ENCODE measurements at places on chromosomes 4 and X.

- DNase-seq, result no peak
Measured at GRCh38 chrX:106906361-106906760, 3.2 kb upstream of the RIPPLY1 start.

DNA sequence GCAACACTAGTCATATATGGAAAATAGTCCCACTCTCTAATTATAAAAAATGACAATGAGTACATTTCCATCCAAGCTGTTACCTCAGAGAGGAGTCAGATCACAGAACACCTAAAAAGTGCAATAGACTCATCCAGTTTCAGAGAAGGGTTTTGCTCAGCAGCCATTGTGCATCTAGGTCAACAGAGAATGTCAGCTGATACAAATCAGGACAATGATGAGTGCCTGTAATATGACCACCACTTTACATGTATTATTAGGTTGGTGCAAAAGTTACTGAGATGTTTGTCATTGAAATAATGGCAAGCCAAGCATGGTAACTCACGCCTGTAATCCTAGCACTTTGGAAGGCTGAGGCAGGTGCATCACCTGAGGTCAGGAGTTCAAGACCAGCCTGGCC lies 164.1 kb upstream of the TTC29 start:
- DNase-seq, result no peak

- DNase-seq, result no peak
Measured at GRCh38 chr4:173556398-173557131, 26.5 kb upstream of the HAND2 start.

GRCh38 chr4:53019485-53020382 lies 157.6 kb downstream of the RASL11B start:
- peak; percentile 50 for DNase-seq

GRCh38 chr4:147863111-147863747 lies 131.3 kb downstream of the ARHGAP10 start:
- DNase-seq, result peak; percentile 36

DNA sequence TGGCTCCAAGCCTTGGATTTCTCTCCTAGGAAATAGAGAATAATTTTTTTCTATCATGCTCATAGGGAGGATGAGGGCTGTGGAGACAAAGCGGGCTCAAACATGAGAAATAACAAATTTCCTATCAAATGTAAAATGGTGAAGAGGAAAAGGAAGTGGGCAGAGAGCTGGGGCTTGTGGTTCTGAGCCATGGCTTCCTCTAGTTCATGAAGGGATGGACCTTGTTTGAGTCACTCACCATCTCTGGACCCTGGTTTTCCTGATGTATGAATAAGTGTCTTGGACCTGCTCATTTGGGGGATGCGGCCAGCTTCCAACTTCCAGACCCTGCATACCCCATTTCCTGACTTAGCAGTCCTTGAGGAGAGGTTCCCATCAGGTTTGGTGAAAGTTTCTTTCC lies 63.0 kb downstream of the MSX1 start:
- no peak for DNase-seq

- DNase-seq, result no peak
Measured at GRCh38 chr4:106036848-106037247, 141.6 kb downstream of the NPNT start.

DNA sequence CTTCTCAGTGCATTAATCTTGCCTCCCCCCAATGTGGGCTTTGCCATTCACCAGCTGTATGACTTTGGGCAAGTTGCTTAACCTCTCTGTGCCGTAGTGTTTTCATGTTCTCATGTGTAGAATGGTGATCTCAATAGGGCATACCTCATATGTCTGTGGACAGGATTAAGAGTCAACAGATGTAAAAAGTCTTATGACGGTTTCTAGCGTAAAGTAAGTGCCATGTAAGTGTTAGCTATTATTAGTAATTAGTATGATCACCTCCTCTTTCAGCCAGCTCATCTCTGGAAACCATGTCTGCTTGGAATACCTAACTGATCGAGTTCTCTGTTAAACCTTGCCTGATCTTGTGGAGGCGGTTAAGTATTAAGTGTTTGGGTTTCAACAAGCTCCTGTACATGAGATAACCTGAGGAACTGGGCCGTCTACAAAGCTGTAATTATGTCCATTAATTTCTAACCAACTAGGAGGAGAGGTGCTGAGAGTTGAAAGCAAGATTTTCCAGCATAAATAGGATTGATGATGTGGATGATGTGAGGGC lies 66.3 kb downstream of the TSC22D3 start:
- no peak for DNase-seq

- peak; percentile 6 for DNase-seq
Measured at GRCh38 chr4:30281986-30282385, 438.2 kb upstream of the PCDH7 start.

- no peak for DNase-seq
Measured at GRCh38 chr4:95118497-95118896, 360.7 kb downstream of the BMPR1B start.

DNA sequence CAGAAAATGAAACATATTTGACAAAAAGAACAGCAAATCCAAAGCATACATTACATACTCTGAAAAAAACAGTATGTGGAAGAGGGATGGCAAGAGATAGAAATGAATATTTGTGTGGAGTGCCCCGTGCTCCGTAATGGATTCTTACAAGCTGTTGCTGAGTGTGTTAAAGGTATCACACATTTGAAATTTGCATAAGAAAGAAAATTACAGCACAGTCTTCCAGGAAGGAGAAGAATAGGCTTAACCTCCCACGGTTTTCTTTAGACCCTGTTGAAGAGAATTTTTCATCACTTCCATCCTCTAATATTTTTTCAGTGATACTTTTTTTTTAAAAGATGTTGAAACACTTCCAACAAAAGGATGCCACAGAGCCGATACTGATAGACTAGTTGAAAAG lies 1489.4 kb downstream of the RAPGEF2 start:
- DNase-seq, result no peak
